ENCODE measurements at places on chromosomes 1 and 21.

GRCh38 chr21:41564871-41565274 is 56.9 kb upstream of the TMPRSS2 start:
- peak; percentile 13 for DNase-seq

DNA sequence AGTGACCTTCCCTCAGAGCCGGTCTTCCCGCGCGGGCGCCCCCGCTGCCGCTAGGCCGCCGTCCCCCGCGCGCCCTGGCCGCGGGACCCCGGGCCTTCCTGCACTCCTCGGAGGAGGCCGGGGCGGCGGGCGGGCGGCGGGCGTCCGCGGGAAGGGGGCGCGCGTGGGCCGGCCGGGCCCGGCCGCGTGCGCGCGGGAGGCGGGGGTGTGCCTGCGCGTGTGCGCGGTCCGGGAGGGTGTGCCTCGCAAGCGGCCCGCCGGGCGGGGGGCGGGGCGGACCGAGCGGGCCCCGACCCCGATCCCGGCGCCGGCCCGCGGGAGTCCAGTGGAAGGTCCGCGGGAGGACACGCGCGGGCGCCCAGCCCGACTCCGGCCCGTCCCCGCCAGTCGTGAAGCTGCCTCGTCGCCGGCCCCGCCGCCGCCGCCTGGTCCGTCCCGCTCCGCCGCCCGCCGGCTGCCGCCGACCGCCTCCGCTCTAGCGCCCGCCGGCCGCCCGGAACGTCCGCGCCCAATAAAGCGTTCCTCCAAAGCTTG is 438 bp downstream of the MRPS6 start:
- peak; percentile 27 for DNase-seq

DNA sequence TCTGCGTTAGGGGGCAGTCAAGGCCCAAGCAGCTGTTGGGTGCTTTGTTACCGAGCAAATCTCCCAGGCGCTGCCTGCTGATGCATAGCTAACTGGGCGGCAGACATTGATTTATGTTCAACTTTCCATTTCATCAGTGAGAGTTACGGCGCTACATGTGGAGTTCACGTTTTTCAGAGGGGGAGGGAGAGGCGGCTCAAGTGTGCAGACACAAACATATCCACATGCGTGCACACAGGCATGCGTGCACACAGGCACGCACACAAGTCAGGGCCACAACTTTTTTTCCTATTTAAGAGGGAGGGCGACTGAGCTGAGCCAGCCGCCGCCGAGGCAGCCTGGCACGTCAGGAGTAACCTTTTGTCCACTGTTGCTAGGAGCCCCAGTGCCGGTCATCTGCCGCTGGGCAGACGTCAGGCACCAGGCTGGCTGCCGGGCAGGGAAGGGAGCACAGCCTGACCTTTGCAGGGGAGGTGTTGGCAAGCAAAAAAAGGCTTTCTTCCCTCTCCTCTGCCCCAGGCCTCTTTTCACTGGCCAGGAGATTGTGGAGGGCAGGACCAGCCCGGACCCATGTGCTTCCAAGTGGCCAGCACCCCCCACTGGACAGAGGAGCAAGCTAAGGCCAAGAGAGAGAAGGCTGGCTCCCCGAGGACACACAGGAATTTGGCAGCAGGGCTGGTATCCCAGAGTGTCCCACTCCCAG is 73.3 kb downstream of the MRPL37 start:
- no peak for DNase-seq

- no peak for DNase-seq
These were observed 55.0 kb downstream of the KAZN start for GRCh38 chr1:14653461-14653960.

DNA sequence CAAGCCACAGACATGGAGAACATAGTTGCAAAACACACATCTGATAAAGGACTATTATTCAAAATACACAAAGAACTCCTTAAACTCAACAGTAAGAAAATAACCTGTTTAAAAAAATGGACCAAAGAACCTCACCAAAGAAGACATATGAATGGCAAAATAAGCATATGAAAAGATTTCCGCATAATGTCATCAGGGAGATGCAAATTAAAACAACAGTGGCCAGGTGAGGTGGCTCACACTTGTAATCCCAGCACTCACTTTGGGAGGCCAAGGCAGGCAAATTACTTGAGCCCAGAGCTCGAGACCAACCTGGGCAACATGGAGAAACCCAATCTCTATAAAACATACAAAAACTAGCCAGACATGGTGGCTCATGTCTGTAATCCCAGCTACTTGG is 50.4 kb downstream of the PRPF38A start:
- no peak for DNase-seq

GRCh38 chr21:32814528-32814927 is 43.0 kb upstream of the PAXBP1 start:
- DNase-seq = no peak

GRCh38 chr21:21101911-21102310 is 103.7 kb downstream of the NCAM2 start:
- no peak for DNase-seq

GRCh38 chr1:103576065-103576464 is 4.7 kb downstream of the AMY2B start:
- DNase-seq = no peak

DNA sequence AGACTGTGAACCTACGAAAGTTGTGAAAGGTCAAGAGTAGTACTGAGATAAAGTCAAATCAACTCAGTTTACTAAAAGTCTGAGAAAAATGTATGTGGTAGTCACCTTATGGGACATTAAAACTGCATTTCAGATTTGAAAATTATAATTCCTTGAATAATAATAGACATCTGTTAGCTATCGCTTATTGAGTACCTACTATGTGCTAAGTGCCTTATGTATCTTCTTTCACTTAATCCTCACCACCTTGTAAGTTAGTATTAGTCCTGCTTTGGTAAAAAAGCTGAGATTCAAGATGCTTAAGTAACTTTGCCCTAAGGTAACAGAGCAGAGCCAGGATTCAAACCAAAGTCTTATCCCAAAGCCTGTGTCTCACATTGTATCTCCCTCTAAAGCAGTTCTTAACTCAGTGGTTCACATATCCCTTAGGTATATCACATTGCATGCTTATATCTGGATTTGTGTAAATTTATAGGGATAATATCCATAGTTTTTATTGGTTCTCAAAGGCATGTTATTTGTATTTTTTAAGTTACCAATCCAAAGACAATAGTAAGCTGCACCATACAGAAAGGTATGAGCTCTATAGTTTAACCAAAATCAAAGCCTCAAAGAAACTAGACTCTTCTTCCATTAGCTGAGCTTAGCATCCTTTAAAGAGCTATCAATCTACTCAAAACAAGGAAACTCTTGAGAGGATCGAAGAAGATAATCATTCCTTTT is 865 bp downstream of the PIGC start:
- DNase-seq = no peak

DNA sequence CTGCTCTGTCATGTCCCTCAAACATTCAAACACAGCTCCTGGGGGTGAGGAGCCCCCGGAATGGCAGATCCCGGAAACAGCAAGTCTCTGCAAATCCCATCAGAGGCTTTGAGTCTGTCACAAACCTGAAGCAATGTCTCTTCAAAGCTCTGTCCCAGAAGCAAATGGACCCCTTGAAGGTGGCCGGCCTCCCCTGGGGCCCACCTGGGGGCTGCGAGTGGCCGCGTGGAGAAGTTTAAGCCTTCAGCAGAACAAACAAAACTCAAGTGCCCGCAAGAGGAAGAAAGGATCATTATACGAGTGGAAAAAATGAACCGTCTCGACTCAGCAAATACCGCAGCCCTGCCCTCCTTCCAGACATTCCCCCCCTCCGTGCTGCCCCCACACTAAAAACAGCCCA is 53.3 kb downstream of the PRDM16 start:
- DNase-seq = no peak

- no peak for DNase-seq
These were observed 7.1 kb upstream of the IVNS1ABP start for GRCh38 chr1:185324118-185324517.

DNA sequence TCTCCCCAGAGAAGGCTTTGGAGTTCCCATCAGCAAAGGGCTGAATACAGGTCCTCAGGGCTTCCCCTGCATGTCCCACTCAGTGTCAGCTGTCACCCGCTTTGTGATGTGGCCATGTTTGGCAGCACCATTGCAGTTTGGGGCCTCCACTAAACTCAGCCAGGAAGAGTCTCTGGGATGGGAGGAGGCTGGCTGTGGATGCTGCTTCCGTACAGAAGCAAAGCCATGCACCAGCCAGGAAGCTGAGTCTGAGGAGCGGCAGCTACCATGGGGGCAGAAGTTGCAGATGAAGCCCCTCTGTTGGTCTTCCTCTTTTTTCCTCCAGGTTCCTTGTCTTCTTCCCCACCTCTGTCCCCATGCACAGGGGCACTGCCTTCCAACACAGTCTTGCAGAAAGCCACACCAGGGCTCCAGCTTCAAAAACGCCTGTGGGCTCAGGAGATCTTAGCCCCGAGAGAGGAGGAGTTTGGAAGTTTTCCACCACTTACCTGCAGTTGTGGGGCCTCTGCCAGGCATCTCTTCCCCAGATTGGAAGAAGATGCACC is 416.8 kb downstream of the NPHP4 start:
- DNase-seq = no peak

GRCh38 chr1:118291661-118292060 is 106.6 kb upstream of the SPAG17 start:
- no peak for DNase-seq

DNA sequence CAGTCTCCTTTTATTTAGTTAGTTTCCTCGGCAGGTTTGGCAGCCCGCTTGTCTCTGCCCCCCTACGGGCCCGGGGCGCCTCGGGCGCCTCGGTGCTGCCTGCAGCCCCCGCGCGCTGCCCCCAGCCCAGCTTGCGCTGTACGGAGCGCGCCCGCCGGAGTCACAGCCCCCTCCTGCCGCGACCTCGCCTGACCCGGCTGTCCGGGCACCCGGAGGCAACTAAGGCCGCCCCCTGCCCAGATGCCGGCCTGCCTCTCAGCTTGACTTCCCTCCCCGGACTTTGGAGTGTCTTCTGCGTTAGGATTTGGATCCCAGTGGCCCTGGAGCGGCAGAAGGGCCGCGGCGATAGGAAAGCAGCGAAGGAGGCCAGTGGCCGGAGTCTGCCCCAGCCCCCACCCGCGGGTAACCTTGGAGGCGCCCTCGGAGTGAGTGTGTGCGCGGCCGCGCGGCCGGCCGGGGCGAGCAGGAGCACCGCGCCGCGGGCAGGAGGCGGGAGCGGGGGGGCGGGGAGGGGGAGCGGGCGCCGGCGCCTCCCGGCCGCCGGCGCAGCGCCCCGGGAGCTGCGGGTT is 7.6 kb downstream of the CDKN2C start:
- DNase-seq = peak; percentile 11

GRCh38 chr21:21230672-21231071 is 232.5 kb downstream of the NCAM2 start:
- no peak for DNase-seq

GRCh38 chr1:40709100-40709801 is 17.7 kb downstream of the NFYC start:
- DNase-seq = peak; percentile 75

GRCh38 chr1:193419295-193419694 is 232.9 kb upstream of the B3GALT2 start:
- no peak for DNase-seq

GRCh38 chr1:150121236-150121862 is 28.4 kb upstream of the PLEKHO1 start:
- no peak for DNase-seq

GRCh38 chr1:214247501-214248041 is 33.4 kb upstream of the SMYD2 start:
- no peak for DNase-seq

- peak; percentile 58 for DNase-seq
These were observed 833 bp upstream of the DIP2A start for GRCh38 chr21:46457801-46458314.

GRCh38 chr1:202723708-202724107 is 13.5 kb upstream of the SYT2 start:
- no peak for DNase-seq

GRCh38 chr1:217097819-217098218 is 374.6 kb upstream of the ESRRG start:
- DNase-seq = no peak

GRCh38 chr1:150775276-150775675 is 9.7 kb upstream of the CTSS start:
- DNase-seq = no peak

- peak; percentile 75 for DNase-seq
These were observed 837 bp downstream of the SLC16A1 start for GRCh38 chr1:112954945-112955772.

DNA sequence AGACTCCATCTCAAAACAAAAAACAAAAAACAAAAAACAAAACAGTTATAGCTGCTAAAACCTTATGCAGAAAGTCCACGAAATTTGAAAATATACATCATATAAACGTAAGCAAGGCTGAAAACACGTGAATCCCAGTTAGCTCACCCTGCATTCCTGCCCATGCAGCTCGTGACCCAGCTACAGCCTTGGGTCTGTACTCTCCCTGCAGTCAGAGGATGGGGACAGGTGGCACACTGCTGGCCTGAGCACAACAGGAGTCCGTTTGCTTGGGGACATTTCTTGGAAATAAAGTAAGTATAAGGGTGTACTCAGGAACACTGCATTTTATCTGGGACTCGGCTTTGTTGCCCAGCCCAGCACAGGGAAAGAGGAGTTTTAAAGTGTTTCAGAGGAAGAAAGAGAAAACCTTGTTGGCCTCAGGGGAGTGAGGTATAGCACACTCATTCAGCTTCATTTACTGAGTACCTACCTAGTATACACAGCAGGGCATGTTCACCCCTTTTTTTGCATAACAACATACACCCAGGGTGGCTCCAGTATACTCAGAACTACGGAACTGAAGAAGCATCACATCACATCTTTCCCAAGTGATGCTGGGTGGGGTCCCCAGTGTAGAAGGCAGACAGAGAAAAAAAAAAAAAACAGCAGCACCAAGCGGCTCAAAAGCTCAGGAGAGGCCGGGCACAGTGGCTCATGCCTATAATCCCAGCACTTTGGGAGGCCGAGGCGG is 44.1 kb downstream of the CAPZB start:
- no peak for DNase-seq

- DNase-seq = no peak
These were observed 9.5 kb downstream of the GNAT2 start for GRCh38 chr1:109609881-109610280.

GRCh38 chr1:204431310-204432184 is 19.9 kb upstream of the PPP1R15B start:
- peak; percentile 88 for DNase-seq

DNA sequence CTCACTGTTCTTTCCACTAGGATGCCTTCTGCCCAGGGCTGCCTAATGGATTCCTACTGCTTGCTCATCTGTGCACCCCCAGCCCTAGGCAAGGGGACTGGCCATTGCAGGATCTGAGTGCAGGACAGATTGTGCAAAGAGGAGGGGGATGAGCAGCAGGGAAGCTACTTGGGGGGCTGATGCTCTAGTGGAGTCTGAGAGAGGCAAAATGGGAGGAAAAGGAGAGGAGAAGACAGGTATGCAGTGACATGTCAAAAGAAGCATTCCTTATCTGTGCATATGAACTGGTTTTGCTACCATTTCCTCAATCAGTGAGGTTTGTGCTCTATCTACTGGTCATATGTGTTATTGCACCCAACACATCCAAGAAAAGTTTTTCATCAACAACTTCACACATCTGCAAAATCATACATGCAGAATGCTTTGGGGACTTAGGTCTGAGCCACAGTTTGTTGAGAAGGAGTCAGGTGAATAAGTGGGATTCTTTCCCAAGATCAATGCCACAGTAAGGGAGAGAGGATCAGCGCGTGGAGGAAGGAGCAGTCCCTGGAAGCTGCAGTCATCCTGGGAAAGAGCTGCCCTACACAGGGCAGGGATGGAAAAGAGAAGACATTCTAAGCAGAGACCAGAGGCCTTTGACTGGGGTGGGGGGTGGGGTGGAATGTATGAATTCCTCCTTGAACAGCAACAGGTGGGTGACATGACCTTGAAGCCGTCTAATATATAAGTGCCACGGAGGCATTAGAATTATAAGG is 14.4 kb downstream of the SLC5A9 start:
- DNase-seq = no peak

GRCh38 chr1:169298441-169298840 is 69.2 kb downstream of the NME7 start:
- DNase-seq = no peak

- no peak for DNase-seq
These were observed 32.3 kb downstream of the ERRFI1 start for GRCh38 chr1:7993593-7994479.

Data from activated CD4-positive, alpha-beta T cell treated with anti-CD3 and anti-CD28 coated beads for 48 hours (primary cell).